ENCODE measurements at places on chromosomes 2 and 18.
A peak's percentile ranks its signal among the peaks of the same experiment; 100 is the strongest.

- DNase-seq = no peak
These were observed 220.8 kb downstream of the GULP1 start for GRCh38 chr2:188512456-188512855.

DNA sequence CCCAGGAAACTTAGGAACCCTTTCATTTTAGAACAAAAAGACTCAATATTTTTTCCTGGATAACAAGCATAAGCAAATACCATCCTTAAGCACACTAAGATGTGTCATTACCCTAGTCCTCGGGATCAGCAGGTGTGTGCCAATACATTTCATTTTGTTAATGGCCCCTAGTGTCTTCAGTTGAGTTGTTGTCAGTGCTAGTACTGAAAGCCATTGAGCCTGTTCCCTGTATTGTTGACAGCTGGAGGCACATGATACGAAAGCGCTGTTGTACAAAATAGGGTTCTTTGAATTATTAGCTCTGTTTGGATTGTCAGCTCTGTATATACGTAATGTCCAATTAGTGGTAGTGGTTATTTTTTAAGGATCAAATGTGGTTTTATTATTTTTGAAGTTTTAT, 29.5 kb downstream of the VAPA start:
- no peak for DNase-seq

GRCh38 chr2:209005371-209005770, 418.5 kb upstream of the MAP2 start:
- DNase-seq = no peak

DNA sequence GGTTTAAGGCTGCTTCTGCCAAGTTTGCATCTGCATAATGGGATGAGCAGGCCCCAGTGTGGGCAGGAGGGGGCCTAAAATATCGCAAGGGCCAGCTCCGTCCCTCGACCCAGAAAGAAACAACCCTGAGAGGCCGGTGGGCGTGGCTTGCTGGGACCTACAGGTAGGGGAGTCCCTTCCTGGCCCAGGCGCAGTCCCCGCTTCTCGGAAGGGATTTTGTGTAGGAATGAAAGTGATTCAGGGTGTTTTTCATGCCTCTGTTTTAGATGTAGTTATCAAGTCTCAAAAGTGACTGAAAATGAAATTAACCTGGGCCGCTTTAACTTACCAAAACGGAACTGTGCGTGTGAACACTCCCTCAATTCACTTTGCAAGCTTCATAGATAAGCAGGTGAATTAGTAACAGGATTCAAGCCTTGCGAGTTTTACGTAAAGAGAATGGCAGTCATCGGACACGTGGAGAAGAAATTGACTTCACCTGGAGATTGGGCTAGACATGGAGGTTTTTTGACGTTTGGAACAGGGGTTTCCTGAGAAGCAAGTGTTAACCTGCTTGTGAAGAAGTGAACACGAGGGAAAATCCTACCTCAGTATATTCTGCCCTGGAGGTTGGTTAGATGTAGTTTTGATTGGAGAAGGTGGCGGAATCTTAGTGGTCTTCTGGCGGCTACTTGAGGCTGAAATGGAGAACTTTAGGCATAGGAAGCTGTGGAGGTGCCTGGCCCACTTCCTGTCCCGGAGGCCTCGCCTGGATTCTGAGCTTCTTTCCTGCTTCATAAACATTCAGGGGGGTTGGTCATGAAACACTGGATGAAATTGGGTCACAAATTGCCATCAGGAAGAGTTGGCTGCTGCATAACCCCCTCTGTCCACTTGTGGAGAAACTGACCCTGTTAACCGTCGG, 1.7 kb downstream of the NCK2 start:
- DNase-seq = peak; percentile 51

GRCh38 chr18:76824754-76825153, 2.4 kb downstream of the ZNF236 start:
- DNase-seq = no peak

GRCh38 chr2:20291106-20291564, 59.5 kb downstream of the PUM2 start:
- DNase-seq = no peak

DNA sequence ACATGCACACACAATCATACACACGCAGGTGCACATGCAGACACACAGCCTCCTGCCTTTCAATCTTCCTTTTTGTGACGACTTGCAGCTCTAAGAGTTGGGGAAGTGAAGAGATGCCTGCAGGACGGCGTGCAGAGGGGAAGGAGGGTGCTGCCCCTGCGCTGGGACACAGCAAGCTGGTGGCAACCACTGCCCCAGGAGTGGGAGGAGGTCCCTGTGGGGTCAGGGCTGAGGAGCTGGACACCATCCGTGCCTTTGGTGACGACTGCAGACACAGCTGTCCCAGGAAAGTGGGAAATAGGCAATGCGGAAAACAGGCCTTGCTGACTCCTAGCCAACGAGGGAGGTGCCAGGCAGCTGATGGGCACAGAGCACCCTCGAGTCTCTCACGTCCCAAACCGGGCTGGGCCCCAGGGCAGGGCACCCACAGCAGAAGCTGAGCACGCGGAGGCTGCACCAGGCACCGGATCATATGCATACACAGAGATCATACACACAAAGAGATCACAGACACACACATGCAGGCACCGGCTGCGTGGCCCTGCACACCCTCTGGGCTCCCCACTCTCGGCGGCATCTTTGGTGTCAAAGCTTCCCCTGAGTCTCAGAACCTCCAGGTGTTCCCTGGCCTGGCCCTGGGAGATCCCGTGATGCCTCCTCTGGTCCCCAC, 146.1 kb downstream of the PXDN start:
- no peak for DNase-seq

- DNase-seq = no peak
These were observed 35.3 kb downstream of the SPRED2 start for GRCh38 chr2:65397122-65397521.

- DNase-seq = no peak
These were observed 300.1 kb downstream of the NOL4 start for GRCh38 chr18:33924576-33924975.
